NCI-H69 (cell line): ENCODE measurements at places on chromosomes 5 and 9.

- no peak for DNase-seq
Observed at GRCh38 chr5:111691508-111691907, 65.5 kb downstream of the NREP start.

DNA sequence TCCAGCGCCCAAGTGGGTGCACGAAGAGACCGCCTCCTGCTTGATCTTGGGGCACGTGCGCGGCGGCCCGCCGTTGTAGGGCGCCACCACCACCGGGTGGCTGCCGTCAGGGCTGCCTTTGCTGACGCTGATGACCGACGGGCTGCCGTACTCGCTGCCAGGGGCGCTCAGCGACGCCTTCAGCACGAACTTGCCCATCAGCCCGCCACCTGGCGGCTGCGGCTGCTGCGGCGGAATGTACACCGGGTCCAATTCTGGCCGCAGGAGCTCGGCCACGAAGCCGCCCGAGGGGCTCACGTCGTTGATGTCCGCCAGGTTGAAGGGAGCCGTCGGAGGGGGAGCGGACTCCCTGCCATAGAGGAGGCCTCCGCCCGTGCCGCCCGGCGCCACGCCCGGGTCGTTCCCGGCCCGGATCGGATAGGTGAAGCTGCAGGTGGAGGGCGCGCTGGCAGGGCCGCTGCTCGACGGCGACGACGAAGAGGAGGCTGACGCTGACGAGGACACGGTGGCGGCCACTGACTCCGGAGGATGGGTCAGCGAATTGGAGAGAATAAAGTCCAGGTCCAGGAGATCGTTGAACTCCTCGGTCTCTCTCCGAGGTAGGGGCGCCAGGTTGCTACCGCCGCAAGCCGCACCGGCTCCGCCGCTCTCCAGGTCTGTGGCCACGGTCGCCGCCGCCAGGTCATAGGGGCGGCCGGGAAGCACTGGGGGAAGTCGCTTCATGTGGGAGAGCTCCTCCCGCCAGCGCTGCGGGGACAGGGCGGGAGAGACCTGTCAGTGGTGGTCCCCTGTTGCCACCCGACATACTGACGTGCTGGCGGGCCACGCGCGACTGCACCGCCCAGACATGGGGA is 1.8 kb downstream of the KLF4 start:
- DNase-seq: peak; percentile 92

GRCh38 chr5:15267966-15268365 is 232.0 kb upstream of the FBXL7 start:
- no peak for DNase-seq

- DNase-seq: no peak
Observed at GRCh38 chr5:142958944-142959682, 188.9 kb downstream of the ARHGAP26 start.

- DNase-seq: no peak
Observed at GRCh38 chr9:2641033-2641432, 19.4 kb downstream of the VLDLR start.

- DNase-seq: peak; percentile 29
Observed at GRCh38 chr5:117649821-117650220, 1075.2 kb upstream of the SEMA6A start.

DNA sequence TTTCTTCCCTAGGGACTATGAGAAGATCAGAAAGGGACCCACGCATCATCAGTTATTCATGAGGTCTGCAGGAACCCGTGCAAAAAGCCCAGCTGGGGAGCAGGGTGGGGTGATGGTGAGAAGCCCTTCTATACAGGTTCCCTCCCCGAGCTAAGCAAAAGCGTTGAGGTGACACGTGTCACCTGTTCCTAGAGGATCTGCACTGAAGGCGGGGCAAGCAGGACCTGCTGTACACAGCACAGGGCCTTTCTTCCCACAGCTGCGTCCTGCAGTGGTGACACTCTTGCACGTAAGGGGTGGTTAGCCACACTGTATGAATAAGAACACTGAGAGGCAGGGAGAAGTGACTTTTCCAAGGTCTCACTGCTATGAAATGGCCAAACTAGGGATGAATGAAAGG is 37.2 kb upstream of the SH3PXD2B start:
- DNase-seq: peak; percentile 23

DNA sequence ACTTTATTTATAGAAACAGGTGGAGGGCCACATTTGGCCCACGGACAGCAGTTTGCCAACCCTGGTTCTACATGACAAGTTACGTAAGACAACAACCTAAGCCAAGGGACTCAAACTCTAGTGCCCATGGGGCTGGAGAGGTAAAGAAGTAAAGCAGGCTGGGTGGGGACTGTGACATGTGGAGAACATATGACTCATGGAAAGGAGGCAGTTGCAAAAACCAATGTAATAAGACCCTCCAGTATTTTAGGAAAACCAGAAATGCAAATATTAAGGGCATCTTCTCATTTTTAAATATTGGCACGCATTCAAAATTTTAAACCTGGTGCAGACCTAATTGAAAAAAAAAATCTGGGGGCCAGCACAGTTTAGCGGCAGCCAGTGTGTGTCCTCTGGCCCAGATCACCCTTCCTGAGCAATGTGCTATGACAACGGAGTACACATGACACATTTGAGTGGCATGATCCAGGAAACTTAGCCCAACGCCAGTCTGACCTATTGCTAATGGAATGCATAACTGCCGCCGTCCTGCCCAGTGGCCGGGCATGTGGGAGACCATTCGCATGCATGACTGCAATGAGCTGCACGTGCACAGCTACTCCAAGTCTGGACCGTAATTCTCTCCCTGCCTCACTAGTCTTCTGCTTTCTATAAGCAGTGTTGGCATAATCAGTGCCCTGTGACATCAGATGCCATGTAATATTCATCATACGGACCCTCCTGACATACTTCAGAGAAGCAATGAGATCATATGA is 97.2 kb downstream of the SH3TC2 start:
- peak; percentile 32 for DNase-seq

- DNase-seq: no peak
Observed at GRCh38 chr5:179222246-179223017, 122.8 kb downstream of the ADAMTS2 start.

DNA sequence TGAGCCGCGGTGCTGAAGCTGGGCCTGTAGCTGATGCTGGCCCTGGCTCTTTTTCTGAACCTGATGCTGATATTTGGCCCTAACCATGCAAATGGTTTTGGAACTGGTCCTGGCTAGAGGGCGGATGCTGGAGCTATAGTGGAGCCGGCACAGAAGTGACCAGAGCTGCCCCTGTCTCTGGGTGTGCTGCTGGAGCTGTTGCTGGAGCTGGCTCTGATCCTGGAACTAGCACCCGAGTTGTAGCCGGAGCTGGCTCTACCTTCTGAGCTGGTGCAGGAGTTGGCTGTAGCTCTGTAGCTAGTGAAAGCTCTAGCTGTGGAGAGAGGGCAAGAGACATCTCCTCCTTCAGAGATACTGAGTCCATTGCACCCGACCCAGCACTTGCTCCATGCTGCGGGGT is 12.8 kb downstream of the LCN10 start:
- DNase-seq: no peak

DNA sequence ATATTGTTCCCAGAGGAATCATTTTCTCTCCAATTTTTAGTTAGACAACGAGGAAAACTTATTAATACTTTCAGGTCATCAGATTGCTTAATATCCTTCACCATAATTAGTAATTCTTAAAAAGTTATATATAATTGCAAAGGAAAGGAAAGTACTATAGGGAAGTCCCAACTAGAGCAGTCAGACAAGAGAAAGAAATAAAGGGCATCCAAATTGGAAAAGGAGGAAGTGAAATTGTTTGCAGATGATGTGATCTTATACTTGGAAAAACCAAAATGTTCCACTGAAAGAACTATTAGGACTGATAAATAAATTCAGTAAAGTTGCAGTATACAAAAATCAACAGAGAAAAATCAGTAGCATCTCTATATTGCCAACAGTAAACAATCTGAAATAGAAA is 223.5 kb upstream of the MEF2C start:
- DNase-seq: no peak

DNA sequence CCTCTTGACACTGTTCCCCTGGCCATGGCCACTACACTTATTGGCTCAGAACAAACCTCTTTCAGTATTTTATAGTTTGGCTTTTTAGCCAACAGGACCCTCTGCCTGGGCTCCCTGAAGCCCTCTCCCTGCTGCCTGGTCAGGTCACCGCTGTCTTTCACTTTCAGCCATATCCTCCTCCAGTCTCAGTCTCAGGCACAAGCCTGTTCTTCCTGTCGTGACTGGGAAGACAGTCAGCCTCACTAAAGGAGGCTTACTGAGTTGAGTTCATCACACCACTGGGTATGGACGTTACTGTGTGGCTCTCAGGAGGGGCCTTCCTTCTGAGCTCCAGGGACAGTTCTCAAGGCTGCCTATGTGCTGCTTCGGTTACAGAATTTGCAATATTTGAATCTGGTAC is 2.0 kb downstream of the QSOX2 start:
- peak; percentile 44 for DNase-seq

DNA sequence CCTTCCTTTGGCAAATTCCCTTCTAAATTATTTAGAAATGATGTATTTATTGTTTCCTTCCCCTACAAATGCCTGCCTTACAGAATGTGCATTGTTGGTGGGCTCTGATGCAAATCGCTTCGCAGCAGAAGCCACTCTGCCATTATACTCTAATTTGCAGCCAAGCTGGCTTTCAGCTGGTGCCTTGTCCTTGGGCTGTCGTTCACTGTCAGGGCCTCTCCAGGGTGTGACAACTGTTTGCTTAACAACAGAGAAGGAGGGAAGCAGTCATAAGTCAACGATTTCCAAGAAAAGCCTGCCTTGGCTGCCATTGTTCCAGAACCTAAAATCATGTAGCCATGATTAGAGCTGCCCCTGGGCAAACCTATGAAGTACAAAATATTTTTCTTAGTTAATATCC is 260.1 kb upstream of the RGMB start:
- peak; percentile 97 for DNase-seq

- no peak for DNase-seq
Observed at GRCh38 chr5:134255418-134256150, 29.7 kb upstream of the PPP2CA start.

DNA sequence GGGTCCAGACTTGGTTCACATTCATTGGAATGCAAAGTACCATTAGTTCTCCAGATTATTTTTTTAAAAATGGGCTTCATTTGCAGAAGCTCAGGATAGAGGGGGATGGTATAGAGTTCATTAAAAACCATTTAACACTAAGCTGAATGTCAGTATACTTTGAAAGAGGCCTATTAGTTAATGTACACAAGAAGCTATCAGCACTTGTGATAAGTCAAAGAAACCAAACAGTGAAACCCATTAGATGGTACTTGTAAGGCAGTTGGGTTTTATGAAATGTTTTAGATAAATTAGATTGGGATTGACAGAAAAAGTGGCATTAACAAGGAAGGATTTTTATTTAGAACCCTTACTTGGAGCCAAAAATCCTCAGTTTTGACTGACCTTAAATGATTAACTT is 229.2 kb upstream of the MPDZ start:
- DNase-seq: peak; percentile 21

GRCh38 chr5:140054086-140054689 is 11.1 kb upstream of the NRG2 start:
- DNase-seq: peak; percentile 33

- DNase-seq: no peak
Observed at GRCh38 chr5:135596788-135597187, 18.0 kb upstream of the CXCL14 start.

GRCh38 chr5:2748179-2748860 is 3.2 kb downstream of the IRX2 start:
- DNase-seq: no peak
